ENCODE measurements at places on chromosomes 1 and 21.

- DNase-seq: no peak
These were observed 27.5 kb downstream of the SLC22A15 start for GRCh38 chr1:116003823-116004222.

GRCh38 chr1:36367066-36367465 lies 18.7 kb downstream of the STK40 start:
- no peak for DNase-seq

DNA sequence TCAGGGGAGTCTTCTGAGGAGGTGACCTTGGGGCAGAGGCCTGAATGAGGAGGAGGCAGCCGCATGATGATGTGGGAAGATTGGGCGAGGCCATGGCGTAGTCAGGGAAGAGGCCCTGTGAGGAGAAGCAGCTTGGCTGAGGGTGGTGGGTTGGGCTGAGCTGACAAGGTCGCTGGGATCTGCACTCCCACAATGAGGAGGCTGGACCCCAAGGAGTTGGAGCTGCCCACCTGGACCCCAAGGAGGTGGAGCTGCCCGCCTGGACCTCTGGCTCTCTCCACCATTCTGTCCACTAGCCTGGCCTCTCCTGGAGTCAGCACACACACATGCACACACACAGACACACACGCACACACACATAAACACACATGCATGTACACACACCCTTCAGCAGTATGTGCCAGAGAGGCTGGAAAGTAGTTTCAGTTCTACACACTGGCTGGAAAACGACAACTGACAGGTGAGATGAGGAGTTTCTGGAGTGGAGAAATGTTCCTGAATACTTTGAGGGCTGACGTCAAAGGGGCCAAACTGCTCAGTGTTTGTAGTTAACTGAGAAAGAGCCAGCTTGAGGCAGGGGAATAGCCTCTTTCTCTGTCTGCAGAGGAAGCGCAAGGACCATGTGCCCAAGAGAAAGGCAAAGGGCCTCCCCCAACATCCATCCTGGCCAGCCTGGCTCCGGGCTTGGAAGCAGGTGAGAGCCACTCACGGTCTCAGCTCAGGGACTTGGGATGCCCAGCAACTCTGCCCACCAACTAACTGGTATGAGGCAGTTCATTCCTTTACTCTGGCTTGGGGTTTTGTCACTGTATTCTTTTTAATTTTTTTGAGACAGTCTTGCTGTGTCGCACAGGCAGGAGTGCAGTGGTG lies 7.1 kb downstream of the SMPDL3B start:
- no peak for DNase-seq

- no peak for DNase-seq
These were observed 50.3 kb downstream of the ARID4B start for GRCh38 chr1:235277709-235278108.

DNA sequence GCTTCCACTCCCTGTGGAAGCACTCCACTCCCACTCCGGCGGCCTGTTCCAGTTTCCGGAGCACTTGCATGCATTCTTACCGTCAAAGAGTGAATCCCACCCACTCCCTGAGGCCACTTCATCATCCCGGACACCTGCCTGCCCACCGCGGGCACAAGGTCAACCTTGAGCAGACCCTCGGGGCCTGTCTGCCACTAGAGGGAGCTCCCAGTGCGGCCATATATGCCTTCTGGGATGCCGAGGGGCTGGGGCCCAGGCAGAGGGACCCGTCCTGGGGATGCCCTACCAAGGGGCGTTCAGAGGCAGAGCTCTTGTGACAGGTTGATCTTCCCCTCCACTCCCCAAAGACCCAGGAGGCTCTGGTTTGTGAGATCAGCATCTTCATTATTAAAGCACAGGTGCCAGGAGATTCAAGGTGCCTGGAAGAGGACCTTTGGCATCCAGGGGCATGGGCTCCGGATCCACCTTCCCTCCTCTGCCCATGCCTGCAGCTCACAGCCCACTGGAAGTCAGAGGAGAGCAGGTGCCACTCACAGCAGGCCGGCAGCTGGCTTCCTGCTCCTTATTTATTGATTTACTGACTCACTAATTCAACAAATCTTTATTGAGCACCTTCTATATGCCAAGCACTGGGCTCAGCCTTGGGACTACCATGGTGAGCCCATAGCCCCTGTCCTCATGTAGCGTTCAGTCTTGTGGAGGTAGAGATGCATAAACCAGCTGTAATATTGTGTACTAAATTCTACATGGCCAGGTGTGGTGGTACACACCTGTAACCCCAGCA lies 47.3 kb downstream of the UBIAD1 start:
- no peak for DNase-seq

GRCh38 chr1:209132736-209133467 lies 450.6 kb upstream of the CAMK1G start:
- no peak for DNase-seq
